ENCODE measurements at places on chromosomes 11 and 22.

DNA sequence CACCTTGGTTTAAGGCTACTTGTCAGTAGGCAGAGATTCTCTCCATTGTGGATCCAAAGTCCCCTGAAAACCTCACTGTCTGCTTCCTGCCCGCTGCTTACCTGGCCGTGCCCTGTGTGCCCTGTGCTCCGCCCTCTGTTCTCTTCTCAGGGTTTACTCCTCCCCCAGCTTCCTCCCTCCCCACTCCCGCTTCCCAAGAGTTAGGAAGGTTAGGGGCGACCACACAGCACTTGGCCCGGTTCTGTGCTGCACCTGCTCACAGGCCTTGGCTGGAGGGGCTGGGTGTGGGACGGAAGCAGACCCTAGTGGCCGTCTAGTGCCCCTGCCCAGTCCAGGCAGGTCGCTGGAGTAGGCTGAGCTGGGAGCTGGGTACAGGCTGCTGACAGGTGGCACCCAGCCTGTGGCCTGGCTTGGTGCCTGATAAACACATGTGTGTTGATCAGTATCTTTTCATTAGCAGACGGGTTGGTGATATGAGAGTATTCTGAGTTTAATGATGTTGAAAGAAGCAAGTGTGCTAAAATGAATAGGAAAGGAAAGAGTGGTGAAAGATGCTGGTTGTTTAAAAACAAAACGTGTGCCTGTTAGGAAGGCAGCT lies 40.5 kb downstream of the GRAMD4 start:
- DNase-seq = no peak

GRCh38 chr11:15726893-15727519 lies 612.3 kb downstream of the INSC start:
- DNase-seq = no peak

DNA sequence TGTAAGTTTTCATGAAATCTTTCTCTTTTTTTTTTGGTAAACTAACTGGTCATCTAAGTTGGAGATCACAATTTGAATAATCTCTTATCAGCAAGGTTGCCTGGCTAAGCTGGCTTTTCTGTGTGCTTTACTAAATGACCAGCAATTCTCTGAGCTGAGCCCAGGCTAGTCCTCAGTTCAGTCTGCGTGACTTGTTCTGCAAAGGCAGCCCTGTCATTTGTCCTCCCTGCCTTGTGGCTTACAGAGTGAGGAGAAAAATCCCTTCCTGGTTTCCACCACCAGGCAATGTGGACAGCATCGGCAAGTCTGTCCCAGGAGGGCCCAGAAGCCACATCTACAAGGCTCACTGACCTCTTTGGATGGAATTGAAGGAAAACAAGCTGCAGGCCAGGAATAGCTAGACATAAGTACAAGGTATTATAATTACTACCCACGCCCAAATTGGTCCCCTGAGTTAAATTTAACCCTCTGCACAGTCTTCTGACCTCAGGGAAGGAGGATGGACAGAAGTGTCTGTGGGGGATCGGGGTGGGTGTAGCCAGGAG lies 108.6 kb downstream of the SCN3B start:
- DNase-seq = no peak

DNA sequence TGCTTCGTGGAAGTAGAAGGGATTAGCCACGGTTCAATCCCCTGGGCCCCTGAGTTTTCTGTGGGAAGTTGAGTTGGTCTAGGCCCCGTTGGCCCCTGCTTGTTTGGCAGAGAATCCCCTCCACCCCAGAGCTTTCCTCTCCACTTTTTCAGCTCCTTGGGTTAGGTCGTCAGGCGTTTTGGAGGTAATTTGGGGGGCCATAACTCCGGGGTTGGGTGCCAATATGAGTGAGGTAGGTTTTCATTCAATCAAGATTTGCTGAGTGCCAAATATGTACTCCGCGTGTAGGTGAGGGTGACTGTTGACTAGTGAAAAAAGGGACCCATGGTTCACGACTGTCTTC lies 590 bp downstream of the ATG13 start:
- DNase-seq = no peak

DNA sequence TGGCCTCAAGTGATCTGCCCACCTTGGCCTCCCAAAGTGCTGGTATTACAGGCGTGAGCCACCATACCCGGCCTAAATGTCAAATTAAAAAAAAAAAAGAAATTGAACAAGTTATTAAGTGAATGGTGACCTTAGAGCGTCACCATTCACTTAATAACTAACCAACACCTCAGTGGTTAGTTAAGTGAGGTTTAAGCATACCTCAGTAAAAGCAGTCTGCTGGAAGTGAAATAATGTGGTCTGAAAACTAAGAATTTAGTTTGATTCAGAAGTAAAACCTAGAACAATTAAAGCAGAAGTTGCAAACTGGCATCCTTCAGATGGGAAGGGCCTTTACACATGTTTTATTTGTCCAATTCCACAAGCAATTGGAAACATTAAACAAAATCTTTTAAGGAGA lies 71.5 kb downstream of the FCHSD2 start:
- no peak for DNase-seq

DNA sequence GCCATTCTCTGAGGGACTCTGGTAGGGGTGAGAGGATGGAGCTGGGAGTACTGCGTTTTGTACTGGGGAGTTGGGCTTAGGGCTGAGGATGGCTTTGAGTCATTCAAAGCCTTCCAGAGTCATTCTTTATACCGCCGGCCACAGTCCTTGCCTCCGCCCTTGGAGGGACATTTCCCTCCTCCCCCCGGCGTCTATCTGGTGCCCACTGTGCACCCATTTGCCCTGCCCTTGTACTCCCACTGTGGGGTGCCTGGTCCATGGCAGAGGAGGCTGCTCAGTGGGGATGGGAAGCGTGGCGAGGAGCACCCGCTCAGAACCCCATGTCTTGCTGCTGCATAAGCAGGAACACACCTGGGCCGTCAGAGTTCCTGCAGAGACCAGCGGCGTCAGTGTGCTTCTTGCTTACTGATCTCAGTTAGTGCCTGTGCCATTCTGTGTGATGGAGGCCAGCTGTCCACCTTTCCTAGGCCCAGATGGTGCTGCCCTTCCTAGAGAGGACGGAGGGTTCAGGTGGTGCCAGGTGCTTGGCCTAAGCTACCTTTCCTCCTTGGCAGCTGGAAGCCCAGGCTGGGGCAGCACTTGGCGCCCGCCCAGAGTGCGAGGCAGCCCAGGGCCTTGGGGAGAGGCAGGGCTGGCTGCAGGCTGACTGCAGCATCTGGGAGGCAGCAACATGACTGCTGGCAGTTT lies 23.3 kb upstream of the TMEM191C start:
- no peak for DNase-seq

GRCh38 chr22:45446216-45446615 lies 32.7 kb downstream of the RIBC2 start:
- no peak for DNase-seq

Measured in K562 (cell line).